T-helper 1 cell (primary cell): ENCODE measurements at places on chromosomes 5 and 9.

DNA sequence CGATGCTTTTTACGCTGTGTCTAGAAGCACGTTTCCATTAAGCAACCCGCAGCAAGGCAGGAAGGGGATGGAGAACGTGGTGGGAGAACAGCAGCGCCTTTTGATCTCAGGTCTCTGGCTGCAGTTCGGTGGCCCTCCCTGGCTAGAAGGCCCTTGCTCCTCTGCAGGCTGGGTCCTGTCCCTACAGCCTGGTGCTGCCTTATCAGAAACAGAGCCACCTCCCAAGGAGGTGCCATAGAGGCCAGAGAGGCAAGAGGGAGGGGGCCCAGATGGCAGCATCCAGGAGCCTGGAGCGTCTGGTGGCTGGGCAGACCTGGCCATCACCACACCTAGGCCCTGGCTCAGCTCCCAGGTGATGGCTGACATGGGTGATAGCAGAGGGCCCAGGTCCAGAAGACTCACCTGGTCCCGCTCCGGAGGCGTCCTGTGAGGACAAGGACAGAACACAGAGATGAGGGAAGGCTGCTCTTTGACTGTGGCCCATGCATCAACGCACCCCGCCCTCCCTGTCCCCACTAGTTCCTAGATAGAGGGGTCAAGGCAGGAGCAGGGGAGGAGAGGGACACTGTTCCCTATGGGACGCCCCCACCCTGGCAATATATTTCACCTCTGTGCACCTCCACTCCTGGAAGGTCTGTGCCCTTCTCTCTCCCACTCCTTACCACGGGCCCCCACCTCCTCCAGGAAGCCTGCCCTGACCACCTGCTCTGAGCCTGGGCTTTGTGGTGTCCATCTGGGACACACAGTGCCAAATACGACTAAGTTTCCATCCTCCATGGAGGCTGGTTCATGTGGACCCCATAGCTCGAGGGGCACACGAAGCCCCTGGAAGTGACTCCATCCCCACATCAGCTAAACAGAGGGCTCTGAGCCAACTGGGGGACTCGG is 41.6 kb upstream of the SARDH start:
- no peak for DNase-seq

DNA sequence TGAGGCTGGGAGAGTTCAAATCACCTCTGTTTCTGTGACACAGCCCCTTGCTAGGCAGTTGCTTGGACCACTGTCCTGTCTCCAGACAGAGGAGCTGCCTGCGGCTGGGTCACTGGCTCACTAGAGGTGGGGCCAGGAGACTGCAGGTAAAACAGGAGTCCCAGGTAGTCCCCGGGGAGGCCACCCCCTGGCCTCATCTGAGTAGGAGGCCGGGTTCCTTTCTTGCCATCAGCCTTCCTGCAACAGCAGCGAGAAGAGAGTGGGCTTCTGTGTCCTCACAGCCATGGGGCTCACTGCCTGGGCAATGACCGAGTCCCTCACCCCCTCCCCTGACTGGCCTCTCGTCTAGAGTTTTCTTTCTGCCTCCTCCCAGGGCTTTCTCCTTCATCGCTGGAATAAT is 197.5 kb downstream of the CDK5RAP2 start:
- DNase-seq = no peak

DNA sequence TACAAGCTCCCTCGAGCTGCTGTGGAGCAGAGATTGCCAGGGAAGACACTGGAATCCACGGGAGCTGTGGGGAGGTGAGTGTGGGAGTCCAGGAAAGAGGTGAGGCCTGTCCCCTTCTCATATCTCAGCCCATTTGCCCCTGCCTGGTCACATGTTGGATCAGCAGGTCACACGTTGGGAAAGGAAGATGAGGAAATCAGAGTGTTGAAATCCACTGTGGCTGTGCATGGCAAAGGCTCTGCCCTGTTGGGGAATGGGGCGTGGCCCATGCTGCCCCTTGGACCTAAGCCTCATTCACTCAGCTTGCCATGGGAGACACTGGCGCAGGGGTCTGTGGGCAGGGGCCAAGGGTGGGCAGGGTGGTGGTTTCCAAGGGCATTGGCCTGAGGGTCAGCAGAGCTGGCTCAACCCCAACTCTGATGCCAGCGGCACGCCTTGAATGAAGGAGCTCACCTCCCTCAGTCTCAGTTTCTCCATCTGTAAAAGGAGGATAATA is 85.4 kb upstream of the CPEB4 start:
- no peak for DNase-seq

- no peak for DNase-seq
These were observed 9.4 kb upstream of the EFNA5 start for GRCh38 chr5:107680099-107680498.

DNA sequence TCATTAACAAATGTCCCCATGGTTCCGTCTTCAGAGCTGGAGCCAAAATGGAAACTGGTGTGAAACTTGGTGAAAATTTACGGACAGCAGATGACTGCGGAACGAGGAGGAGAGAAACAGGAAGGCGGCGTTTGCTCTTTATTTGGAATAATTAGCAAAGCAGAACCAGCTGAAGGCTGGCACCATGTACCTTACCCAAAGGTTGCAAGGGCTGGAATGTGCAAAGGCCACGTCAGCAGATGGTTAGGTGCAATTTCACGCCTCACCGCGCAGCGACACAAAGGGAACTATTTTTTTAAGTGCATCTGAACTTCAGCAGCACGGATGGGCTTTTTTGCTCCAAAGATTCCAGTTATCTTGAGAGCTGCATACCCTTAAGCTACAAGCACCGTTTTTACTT is 127.4 kb downstream of the COL23A1 start:
- DNase-seq = no peak

GRCh38 chr9:89405826-89406225 is 87.5 kb downstream of the SECISBP2 start:
- DNase-seq = no peak

GRCh38 chr5:176836811-176837706 is 26.7 kb downstream of the UNC5A start:
- no peak for DNase-seq

DNA sequence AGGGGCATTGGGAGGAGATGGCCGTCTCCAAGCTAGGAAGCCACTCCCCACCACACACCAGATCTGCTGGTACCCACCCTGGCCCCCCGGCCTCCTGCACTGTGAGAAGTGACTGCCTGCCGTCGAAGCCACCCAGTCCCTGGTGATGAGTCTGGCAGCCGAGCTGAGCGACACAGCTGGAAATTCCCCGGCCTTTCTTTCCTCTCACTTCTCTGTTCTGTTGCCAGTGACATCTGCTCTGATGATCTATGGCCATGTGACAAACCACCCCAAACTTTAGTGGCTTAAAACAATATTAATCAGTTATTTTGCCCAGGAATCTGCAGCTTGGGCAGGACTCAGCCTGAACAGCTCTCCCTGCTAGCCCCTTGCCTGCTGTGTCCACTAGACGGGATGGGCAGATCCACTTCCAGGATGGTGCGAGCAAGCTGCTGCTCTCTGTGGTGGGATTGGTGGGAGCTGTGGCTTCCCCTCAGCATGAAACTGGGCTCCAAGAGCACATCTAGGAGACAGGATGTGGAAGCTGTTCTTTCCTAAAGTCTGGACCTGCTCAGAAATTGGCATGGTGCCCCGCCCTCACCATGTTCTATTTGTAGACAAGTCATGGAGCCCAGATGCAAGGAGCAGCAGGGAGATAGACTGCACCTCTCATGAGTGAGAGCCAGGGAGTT is 211.2 kb downstream of the GADD45G start:
- no peak for DNase-seq

DNA sequence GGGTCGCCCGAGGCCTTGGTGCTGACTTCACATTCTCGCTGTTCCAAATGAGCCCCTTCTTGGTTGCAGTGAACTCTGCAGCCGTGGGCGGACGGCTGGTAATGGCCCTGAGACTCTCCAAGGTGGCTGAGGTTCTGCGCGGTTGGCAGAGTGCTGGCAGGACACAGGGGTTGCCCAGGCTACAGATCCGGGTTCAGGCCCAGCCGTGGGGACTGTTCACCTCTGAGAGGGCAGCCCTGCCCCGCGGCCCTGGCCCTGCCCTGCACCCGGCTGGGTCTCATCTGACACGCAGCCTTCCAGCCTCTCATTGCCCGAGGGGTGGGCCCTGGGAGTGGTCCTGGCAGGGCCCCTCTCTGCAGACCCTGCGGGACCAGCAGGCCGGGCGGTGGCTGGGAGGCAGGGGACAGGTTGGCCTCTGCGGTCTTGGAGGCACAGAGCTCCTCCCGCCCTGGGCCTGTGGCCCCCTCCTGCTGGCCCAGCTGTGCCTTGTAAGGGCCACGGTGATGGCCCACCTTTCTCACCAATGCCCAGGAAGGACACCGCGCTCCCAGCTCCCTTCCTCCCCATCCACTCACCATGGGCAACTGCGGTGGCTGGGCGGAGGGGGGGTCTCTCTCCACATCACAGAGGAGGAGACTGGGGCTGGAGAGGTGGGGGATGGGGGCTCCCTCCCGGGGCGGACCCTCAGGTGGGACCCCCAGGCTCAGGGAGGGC is 51.6 kb downstream of the AHRR start:
- no peak for DNase-seq

GRCh38 chr9:16031486-16031885 is 478.6 kb downstream of the CCDC171 start:
- DNase-seq = no peak

DNA sequence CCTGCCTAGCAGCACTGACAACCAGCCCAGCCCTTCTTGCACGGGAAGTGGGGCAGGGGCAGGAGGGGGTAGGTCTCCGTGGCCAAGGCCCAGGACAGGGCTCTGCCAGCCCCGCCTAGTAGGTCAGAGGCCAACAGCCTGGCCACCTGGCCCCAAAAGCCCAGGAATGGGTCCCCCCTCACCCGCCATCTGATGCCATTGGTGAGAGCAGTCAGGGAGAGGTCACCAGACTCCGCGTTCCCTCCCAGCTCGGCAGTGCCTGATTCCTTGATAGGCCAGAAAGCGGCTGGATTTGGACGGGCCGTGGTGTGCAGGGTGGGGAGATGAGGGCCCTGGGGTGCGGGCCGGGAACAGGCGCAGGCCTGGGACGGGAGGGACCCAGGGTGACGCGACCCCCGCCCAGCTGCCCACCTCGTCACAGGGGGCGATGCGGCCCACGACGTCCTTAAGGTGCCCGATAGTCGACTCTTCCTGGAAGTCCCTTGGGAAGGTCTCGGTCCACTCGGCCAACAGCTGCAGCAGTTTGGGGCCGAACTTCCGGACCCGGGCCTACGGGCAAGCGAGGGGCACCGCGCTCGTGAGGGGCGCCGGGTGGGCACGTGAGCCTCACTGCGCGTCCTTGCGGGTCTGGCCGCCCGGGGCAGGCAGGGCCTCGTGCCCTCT is 64.5 kb upstream of the RNF130 start:
- no peak for DNase-seq

- DNase-seq = no peak
These were observed 286.0 kb upstream of the DAP start for GRCh38 chr5:11047030-11047429.

DNA sequence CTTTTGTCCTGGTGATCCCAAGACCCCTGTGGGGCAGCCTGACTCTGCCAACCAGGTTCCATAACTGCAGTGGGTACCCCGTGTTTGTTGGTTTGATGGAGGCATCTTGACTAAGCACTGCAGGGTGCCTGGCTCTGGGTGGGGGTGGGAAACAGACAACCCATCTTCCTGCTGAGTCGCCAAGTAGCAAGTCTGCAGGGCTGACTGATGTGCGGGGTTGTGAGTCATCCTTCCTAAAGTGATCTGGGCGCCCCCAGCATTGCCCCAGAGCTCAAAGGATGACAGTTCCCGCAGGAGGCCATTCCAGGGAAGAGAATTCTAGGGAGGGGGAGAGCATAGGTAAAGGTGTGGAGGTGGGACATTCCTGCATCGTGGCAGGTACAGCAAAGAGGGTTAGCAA is 23.5 kb downstream of the DAB2IP start:
- DNase-seq = no peak

- no peak for DNase-seq
These were observed 9.9 kb downstream of the PRUNE2 start for GRCh38 chr9:76896035-76896434.

- no peak for DNase-seq
These were observed 107.9 kb downstream of the DCP2 start for GRCh38 chr5:113084402-113085083.

GRCh38 chr9:90836411-90837080 is 34.9 kb downstream of the SYK start:
- no peak for DNase-seq

DNA sequence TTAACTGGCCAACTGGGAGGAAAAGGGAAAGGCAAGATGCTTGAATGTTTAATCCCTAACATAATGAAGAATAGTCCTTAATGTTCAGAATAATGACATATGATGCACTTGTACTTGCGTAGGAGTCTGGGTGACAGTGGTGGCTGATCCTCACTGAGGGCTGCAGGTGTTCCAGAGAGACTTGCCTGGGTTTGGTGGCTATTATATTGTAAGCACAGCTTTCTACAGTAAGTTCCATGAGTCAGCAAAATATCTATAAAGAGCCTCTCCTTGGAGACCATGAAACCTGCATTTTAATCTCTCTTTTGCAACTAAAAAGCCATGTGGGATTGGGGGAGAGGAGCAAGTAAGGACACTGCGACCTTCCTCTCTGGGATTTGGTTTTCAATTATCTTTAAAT is 1.9 kb upstream of the NPR2 start:
- no peak for DNase-seq

- no peak for DNase-seq
These were observed 4.1 kb upstream of the TOMM5 start for GRCh38 chr9:37596504-37596903.

- no peak for DNase-seq
These were observed 2348.7 kb upstream of the ACO1 start for GRCh38 chr9:30035761-30036160.

- no peak for DNase-seq
These were observed 28.4 kb upstream of the TNFSF8 start for GRCh38 chr9:114958844-114959235.

- DNase-seq = no peak
These were observed 116.9 kb downstream of the DENND1A start for GRCh38 chr9:123812984-123813383.

GRCh38 chr5:66378407-66378806 is 217.8 kb upstream of the MAST4 start:
- DNase-seq = no peak

DNA sequence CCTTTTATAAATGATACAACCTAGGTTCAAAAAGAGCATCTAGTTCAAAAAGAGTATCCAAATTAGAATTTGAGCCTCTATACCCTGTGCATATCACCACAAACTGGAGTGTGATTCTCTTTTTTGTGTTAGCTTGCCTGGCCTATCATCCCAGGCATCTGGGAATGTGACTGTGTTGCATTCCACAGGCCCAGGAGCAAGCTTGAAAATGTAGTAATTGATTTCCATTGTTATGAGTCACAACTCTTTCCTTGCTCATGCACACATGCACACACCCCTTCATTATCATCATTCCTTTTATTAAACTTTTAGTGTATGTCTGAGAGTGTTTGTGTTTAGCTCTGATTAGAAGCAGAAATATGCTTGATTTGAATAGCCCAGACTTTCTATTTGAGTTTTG is 75.2 kb downstream of the FCHO2 start:
- DNase-seq = no peak
